Activated T-cell treated with anti-CD3 and anti-CD28 coated beads, Interleukin-2, amount 50 U/mL, for 72 hours (primary cell): ENCODE measurements at places on chromosomes 7 and 10. TPM values are rescaled to one million over a fixed set of nuclear protein-coding genes. Genes with fewer than 3 reads are reported as not detected.

The SFR1 gene
- 16.3 TPM for total RNA-seq

The ITIH5 gene
- total RNA-seq, result not detected

The FAM25A gene
- total RNA-seq, result not detected

The PIP4K2A gene
- total RNA-seq, result 138 TPM

The OR2F2 gene
- total RNA-seq, result not detected

The TWNK gene
- total RNA-seq, result 12.3 TPM

The EPO gene
- total RNA-seq, result not detected

The CRHR2 gene
- not detected for total RNA-seq

The PPIF gene
- total RNA-seq, result 104 TPM

The PLEKHS1 gene
- not detected for total RNA-seq

The AKR1D1 gene
- total RNA-seq, result not detected

The KIAA1549 gene
- 1.7 TPM for total RNA-seq

The RNF148 gene
- not detected for total RNA-seq

The CNPY1 gene
- total RNA-seq, result not detected

The RBM20 gene
- 0.37 TPM for total RNA-seq

The ZNF138 gene
- 17.7 TPM for total RNA-seq

The AKR1C4 gene
- not detected for total RNA-seq

The ATG9B gene
- 10.1 TPM for total RNA-seq

The FOXI2 gene
- total RNA-seq, result not detected

The GPR26 gene
- total RNA-seq, result not detected

The SPDYE1 gene
- not detected for total RNA-seq

The TES gene
- total RNA-seq, result 125 TPM

The TMEM213 gene
- not detected for total RNA-seq

The RBP3 gene
- not detected for total RNA-seq

The RPEL1 gene
- not detected for total RNA-seq

The CALHM1 gene
- not detected for total RNA-seq

The PNLIPRP2 gene
- total RNA-seq, result not detected

The ZNF800 gene
- total RNA-seq, result 49.9 TPM

The IL6 gene
- total RNA-seq, result 2.4 TPM

The CADPS2 gene
- not detected for total RNA-seq

The FAM25C gene
- not detected for total RNA-seq

The NRP1 gene
- 0.84 TPM for total RNA-seq

The CTAGE4 gene
- 1.5 TPM for total RNA-seq

The JAZF1 gene
- total RNA-seq, result 4.3 TPM

The ZNF853 gene
- 3.2 TPM for total RNA-seq

The SERPINE1 gene
- not detected for total RNA-seq

The SFTPA1 gene
- not detected for total RNA-seq

The EXOC6 gene
- 12.6 TPM for total RNA-seq

The LIPN gene
- not detected for total RNA-seq

The SFTPA2 gene
- not detected for total RNA-seq

The PROSER2 gene
- total RNA-seq, result 1.1 TPM

The DYNC1I1 gene
- total RNA-seq, result not detected

The VIPR2 gene
- 0.46 TPM for total RNA-seq

The RAMP3 gene
- total RNA-seq, result not detected

The ARMC10 gene
- 33.9 TPM for total RNA-seq

The OR9A2 gene
- not detected for total RNA-seq

The C1QL3 gene
- total RNA-seq, result 0.12 TPM

The TPST1 gene
- total RNA-seq, result 2.3 TPM

The HHEX gene
- 0.67 TPM for total RNA-seq

The INMT gene
- total RNA-seq, result not detected

The TEX47 gene
- total RNA-seq, result not detected

The ATP5F1C gene
- 241 TPM for total RNA-seq
